Stimulated activated CD8-positive, alpha-beta memory T cell treated with anti-CD3 and anti-CD28 coated beads, Interleukin-4, amount 100 ng/mL, for 1 hour (primary cell): ENCODE measurements at places on chromosomes 1 and 21.

DNA sequence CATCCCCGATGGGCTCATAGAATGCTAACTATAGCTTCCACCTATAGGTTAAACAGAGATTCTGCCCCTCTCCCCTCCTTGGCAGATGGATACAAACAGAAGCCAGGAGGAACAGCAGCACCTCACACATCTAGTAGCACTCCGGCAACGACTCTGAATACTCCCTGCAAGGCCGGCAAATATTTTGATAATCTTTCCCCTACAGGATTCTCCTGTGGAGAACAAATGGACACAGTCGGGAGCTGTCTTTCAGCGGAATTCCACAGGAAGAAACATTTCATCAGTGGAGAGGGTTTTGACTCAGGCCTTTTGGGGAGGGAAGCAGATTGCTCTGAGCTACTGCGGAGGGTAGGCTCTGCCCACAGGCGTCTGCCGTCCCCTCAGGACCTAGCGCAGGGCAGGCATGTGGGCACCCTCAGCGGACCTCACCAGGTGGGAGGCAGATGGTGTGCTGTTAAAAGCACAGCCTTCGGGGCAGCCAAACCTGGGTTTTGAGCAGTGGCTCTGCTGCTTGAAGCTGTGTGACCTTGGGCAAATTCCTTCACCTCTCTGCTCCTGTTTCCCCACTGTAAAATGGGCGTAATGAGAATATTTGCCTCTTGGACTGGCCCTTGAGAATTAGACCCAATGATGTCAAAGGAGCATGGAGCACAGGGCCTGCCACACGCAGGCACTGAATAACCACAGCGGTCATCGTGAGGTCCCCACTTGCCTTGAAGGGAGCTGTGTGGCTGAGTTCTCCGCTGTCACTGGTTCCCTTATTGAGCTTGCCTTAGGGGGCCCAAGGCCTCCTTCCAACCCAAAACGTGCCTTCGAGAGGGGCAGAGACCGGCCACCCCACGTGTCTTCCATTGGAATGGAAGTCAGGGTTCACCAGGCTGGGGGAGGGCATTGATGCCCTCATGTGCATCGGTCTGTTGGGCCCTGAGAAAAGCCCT, 19.2 kb upstream of the BCAR3 start:
- no peak for DNase-seq

- no peak for DNase-seq
These were observed 1.6 kb downstream of the ITLN2 start for GRCh38 chr1:160953030-160953429.

GRCh38 chr1:54934869-54935268, 45.6 kb upstream of the TMEM61 start:
- no peak for DNase-seq

GRCh38 chr1:26009796-26010447, 11.7 kb upstream of the EXTL1 start:
- DNase-seq, result no peak

- DNase-seq, result no peak
These were observed 104.8 kb downstream of the TOMM20 start for GRCh38 chr1:235023711-235024439.

DNA sequence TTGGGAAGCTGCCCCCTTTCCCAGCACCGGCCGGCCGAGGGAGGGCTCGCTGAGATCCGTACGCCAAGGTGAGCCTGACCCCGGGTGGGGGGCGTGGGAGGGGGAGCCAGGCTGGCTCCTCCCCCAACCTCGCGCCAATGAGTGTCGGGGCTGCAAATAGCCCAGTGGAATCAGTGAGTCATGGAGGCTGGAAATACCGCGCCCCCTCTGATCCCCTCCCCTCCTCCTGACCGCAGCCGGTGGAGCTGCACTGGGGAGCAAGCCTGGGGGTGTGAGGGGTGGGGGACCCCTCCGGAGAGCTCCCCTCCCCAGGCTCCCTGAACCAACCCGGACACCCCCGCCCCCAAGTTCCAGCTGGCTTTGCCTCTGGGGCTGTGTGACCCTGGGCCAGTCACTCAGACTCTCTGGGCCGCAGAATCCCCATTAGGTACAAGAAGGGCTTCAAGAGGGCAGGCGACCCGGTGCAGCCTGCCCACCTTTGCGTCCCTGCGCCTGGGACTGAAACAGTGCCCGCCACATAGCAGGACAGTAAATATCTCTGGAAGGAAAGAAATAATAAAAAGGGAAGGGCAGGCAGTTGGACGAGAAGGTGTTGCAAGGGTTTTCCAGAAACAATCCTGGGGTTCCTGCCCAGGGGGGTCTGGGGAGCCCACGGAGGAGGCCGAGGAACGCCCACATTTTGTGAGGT, 4.5 kb downstream of the HSPB7 start:
- DNase-seq, result no peak

- DNase-seq, result no peak
These were observed 123.4 kb downstream of the SIK1 start for GRCh38 chr21:43303275-43304178.

GRCh38 chr1:19163261-19163660, 46.8 kb downstream of the UBR4 start:
- no peak for DNase-seq

DNA sequence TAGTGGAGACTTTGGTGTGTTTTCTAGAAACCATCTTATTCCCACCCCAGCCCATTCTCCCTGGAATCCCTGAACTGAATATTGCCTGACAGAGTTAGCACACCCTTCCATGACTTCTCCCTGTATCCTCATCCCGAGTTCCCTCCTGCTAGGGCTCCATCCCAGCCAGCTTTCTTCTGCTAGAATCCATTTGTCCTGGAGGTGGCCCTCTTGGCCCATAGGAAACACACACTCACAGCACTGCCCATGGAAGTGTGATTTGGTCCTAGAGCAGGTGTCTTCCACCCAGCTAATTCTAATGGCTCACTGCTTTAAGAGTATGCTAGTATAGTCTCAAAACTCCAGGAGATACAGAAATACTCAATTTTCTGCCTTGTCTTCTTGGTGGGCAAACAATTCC, 4.1 kb downstream of the KRTAP15-1 start:
- no peak for DNase-seq

DNA sequence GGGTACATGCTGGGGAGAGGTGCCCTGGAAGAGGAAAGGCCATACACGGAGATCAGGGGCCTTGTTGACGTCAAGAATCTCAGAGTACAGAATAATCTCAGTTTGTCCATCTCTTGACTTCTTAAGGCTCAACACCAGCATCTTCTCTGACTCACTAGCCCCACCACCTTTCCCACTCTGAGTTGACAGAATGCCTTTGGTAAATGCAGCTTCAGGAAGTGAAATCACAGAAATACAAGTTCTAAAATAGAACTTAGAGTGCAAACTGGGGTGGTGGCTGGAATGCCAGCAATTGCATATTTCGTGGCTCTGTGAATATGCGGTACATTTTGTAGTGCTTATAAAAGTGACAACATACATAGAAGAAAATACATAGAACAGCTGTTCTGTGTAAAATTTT, 1.6 kb downstream of the COG2 start:
- no peak for DNase-seq

DNA sequence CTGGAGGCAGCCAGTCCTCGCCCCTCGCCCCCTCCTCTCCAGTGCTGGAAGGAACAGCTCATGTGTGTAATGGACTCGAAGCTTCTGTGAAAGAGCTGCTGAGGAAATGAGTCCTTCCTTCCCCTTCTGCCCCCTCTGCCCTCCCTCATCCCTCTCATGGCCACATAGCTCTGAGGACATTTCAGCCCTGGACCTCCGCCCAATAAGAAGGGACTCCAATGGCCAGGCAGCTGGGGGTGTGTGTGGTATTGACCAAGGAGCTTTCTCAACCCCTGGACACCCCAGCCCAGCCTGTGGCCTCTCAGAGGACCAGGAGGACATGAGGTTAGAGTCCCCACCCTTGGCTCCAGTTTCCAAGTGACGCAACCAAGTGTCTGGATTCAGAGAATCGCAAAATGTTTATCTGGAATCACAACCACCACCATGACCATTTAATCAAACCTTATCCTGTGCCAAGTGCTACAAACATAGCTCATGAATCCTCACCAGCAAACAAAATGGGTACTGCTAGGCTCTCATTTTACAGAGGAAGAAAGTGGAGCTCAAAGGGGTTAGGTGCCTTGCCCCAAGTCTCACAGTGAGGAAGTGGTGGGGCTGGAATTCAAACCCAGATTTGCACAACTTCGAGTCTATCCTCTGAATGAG, 47.8 kb upstream of the ECE1 start:
- DNase-seq, result no peak

DNA sequence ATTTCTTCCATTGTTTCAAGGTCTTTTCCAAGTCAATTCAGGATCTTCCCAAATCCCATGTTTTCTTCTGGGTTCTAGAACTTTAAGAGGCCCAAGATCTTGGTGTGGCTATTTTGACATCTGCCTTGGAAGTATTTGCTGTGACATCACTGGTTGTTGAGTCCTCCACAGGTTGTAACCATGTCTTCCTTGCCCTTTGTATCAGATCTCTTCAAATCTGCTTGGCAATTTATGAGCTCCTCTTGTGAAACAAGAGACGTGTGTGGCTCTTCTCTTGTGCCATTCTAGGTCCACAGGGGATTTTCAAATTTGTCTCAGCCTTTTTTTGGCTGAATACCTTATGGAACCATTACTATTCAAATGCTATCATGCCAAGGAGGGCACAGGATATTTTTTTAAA, 60.3 kb upstream of the KCNK2 start:
- DNase-seq, result no peak

- no peak for DNase-seq
These were observed 111.3 kb downstream of the GLIS1 start for GRCh38 chr1:53627666-53628065.

DNA sequence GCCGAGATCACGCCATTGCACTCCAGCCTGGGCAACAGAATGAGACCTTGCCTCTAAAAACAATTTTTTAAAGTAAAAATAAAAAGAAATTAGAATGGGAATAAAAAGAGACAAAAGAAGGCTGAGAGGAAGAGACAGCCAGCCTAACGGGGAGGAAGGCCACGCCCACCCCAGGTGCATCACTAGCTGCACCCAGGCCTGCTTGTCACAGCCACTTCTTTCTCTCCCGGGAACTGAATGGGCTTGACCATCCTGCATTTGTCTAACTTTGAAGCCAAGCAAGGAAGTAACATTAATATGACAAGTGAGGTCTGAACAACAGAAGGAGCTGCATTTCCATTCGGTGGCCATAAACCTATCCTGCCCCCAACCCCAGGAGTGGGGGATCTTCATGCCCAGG, 20.8 kb upstream of the EFNA1 start:
- DNase-seq, result no peak

DNA sequence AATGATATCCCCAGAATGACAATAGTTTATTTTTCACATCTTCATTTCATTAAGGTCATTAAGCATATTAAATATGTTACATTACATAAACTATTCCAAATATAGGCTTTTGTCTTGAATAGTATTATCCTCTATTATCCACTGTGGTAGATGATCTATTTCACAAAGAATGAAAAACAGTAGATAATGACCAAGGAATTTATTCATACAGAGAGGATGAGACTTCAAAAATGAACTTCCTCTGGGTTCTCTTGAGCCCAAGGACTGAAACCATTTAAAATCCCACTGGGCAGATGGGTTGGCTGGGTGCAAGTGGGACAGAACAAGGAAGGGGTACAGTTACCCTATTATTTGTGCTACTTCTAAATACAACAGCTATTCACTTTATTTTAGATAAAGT, 33.0 kb downstream of the PTPN14 start:
- no peak for DNase-seq

DNA sequence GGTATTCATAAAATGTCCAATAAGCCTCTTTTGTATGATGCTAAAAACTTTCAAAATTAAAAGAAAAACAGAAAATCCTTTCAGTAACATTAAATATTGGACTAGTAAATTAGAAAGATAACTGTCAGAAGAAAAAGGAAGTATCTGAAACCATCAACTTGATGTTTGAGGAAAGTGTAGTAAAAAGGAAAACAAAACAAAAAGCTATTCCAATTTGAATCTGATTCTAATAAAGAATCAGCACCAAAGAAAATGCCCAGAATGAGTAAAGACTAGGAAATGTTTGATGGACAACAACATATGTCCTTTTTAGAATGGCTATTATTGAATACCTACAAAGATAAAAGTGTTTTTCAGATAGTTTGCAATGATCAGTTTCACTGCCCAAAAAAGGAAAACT, 79.9 kb upstream of the RBM34 start:
- DNase-seq, result no peak

- no peak for DNase-seq
These were observed 31.9 kb upstream of the UTS2 start for GRCh38 chr1:7884757-7885156.

GRCh38 chr1:200888349-200888838, 6.3 kb upstream of the INAVA start:
- peak; percentile 30 for DNase-seq

GRCh38 chr1:14625572-14625971, 27.1 kb downstream of the KAZN start:
- no peak for DNase-seq

DNA sequence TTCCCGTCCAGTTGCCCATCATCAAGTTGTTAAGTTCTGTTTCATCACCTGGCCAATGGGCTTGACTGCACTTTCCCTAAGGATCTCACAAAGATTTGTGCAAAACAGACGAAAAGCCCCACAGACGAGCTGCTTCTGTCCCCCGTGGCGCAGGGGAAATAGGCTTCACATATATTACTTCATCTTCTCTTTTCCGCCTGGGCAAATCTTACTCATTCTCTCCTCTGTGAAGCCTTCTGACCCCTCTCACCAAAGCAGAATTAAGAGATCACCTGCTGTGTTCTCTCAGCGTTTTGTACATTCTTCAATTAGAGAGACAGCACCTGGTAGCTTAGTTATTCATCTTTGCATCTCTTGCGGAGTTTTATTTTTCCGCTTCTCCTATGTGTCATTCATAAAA, 129.8 kb downstream of the IGSF21 start:
- no peak for DNase-seq

GRCh38 chr1:244063498-244063897, 12.4 kb downstream of the ZBTB18 start:
- no peak for DNase-seq

DNA sequence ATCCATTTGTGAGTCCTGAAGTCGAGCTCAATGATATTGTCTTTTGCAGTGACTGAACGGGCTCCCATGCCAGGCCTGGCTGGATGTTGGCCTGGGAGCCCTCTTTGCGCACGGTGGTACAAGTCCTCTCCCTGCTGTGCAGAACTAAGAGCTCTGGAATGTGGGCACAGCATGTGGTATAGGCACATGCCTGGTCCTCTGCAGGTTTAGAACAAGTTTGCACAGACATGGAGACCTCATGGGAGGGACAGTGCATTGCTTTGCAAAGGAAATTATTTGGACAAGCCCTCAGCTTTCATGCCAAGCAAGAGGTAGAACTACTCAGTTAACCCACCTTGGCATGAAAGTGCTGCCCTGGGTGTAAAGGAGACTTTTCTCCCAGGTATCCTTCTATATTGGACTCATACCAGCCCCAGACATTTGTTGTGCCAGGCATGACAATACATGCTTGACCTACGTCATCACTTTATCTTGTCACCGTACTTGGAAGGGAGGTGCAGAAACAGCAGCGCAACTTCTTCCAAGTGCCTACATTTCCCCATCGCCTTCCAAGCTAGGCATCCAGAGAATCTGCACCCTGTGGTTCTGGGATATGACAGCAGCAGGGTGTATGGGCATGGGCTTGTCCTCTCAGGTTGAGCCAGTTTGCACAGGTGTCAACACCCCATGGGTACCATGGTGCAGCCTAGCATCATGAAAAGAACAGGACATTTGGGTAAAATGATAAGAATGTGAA, 37.6 kb upstream of the MRPS6 start:
- no peak for DNase-seq
